ENCODE measurements at places on chromosomes 4 and X. TPM values are rescaled to one million over a fixed set of nuclear protein-coding genes. Genes with fewer than 3 reads are reported as not detected.

GRCh38 chrX:48196745-48197201 is at the start of gene SSX5:
SSX5 (minus strand) TSS chrX:48196795; CDS start chrX:48195358, 1,437 bp downstream.
- no peak for DNase-seq

- no peak for DNase-seq
Measured at GRCh38 chr4:16686195-16686594, 212.2 kb downstream of the LDB2 start.

DNA sequence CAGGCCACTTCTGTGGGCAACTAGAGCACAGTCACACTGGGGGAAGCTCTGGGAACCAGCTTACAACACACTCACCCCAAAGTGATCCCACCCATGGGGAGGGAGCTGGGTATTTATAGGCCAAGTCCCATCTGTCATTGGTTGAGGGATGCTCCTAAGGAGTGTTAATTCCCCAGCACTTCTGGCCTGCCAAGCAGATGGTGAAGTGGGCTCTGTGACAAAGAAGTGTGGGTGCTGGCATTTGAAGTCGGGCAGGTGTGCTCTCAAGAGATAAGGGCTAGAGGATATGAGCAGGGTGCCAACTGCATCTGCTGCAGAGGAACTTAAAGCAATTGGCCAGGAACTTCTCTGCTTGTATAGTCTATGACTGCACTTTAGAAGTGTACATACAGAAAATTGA is 30.9 kb downstream of the PTCHD1 start:
- no peak for DNase-seq

The UCP1 gene
- 0.17 TPM for polyA plus RNA-seq

DNA sequence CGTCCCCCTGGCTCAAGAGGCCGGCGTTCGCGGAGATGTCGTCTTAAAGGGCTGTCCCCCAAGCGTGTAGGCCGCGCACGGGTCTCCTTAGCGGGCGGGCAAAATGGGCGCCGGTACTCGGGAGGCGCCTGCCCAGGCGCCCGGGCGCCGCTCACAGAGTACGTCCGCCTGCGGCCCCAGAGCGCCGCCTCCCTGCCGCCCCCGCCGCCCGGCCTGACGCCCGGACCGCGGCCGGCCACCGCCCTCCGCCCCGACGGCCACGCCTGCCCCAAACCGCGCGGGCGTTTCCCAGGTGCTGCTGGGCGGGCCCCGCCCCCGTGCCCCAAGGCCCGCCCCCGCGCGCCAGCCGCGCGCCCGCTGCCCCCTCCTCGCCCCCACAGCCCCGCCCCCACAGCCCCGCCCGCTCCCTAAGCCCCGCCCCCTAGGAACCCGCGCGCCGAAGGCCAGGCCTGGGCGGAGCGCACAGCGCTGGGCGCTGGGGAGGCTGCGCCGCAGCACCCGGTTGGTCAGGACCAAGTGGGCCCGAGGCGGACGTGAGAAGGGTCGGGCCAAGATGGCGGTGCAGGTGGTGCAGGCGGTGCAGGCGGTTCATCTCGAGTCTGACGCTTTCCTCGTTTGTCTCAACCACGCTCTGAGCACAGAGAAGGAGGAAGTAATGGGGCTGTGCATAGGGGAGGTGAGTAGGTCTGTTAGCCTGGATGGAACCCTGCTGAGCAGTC is at the start of the genes BRCC3, CMC4 and MTCP1:
TSS of gene BRCC3 (plus strand) at position 534 of the 719 bp plus-strand sequence. CDS start at position 554, 20 bp downstream.
TSS of gene CMC4 (minus strand) at position 162 of the 719 bp plus-strand sequence. CDS start 7,113 bp downstream, outside the sequence.
TSS of gene MTCP1 (minus strand) at position 162 of the 719 bp plus-strand sequence. CDS start 5,126 bp downstream, outside the sequence.
- peak; percentile 49 for DNase-seq

The STOX2 gene
- 8.8 TPM for polyA plus RNA-seq

- DNase-seq: no peak
Measured at GRCh38 chrX:1390621-1391369, 1.1 kb downstream of the SLC25A6 start.

GRCh38 chr4:119589165-119589564 is 39.4 kb downstream of the PDE5A start:
- no peak for DNase-seq

The LETM1 gene
- polyA plus RNA-seq: 18.2 TPM

DNA sequence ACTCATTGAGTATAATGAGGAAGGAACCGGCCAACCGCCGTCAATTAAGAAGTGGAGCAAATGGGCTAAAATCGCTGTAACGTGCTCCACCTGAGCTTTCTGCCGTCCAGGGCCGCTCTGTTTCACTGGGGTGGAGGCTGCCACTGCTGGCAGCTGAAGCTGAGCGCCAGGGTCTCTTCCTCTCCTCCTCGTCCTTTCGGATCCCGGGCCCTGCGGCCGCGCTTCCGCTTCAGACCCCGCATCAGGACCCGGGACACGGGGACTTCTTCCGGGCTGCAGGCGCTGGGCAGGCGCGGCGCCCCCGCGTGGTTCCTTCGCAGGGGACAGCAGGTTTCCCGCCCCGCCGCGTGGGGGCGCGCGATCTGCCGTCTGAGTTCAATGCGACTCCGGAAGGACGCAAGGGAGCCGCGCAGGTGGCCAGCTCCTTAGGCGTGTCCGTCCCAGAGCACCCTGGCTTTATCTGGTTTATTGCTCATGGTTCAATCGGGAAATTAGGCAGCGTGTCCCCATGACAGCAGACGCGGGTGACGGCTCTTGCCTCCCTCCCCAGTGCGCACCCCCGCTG is 519.8 kb downstream of the TRIML1 start:
- DNase-seq: no peak

DNA sequence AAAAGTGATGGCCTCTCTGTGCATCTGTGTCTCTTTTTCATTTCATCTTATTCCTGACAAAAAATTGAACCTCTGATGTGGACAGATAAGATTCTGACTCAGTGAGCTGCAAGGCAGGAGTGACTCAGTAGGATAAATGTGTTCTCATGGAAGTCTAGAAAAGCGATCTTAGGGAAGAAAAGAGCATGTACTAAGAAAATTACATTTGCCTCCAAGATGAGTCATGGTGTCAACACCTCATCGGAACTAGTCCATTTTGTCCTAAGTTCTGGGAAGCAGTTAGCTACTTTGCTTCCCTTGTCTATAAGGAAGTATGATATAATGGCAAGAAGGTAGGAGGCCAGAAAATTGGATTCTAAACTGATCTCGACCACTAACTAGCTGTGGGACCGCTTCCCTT is 83.5 kb upstream of the AFF2 start:
- no peak for DNase-seq

The RAP1GDS1 gene
- polyA plus RNA-seq: 37.5 TPM

DNA sequence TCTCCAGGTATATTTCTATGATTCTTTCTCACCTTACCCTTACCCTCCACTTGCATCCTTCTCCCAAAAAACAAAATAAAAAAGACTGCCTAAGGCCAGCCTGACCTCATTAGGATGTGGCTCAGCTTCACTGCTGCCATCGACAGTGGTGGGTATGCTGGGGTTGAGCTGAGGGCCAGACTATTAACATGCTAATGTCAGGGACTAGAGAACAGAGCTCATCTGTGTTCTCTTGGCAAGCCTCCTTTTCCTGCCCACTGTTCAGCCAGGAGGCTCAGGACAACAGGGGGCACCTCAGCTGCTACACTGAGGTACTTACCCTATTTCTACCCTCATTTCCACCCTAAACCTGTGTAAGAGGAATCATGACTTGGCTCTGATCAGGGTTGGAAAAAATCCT is 59.3 kb downstream of the MSN start:
- no peak for DNase-seq

DNA sequence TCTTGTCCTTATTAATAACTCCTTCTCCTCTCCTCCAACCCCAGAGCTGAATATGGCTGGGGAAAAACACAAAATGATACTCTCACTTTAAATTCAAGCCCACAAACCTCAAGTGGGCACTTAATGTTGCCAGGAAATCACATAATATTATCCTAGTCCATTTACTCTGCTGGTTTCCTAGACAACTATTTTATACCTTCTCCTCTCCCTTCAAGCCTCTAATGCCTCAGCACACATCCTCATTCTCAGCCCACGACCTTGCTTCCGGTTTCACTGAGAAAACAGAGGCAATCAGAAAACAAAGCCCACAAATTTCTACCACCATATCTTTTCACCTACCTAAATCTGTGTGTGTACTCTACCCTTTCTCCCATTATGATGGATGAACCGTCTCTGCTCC is 12.1 kb upstream of the CLCN5 start:
- no peak for DNase-seq

The FGFRL1 gene
- polyA plus RNA-seq: 36.0 TPM

- DNase-seq: no peak
Measured at GRCh38 chr4:81038636-81039350, 8.3 kb downstream of the BMP3 start.

DNA sequence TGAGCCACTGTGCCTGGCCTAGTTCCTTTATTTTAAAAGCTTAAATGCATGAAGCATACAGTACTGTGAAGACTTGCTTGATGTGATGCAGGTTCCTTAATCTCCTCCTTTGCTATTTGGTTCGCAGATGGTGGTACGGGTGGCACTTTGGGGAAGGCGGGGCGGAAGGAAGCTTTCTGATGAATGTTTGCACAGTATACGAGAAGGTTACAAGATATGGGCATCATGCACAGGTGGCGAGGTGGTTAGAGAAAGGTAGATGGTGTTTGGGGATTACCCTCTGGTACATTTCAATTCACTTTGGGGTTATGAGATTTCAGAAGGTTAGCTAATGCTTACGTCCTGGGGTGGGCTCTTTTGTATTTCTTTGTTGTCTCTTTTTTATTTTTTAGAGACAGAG is 17.2 kb downstream of the RHOH start:
- DNase-seq: no peak

DNA sequence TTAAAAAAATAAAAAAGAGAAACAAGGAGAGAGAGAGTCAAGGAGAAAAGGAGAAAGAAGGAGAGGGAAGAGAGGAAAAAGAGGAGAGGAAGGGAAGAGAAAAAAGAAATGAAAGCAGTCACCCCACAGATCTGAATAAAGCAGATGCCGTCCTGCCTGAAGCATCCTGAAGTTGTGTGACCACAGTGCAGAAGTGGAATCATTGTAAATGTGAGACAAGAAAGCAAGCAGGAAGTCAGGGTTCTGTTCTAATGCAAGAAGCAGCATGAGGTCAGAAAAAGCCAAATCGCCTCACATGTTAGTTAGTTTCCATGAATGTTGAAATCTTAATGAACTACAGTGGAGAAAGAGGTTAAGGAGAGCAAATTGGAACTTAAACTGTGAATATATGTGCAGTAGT is 692.5 kb downstream of the CENPC start:
- no peak for DNase-seq

DNA sequence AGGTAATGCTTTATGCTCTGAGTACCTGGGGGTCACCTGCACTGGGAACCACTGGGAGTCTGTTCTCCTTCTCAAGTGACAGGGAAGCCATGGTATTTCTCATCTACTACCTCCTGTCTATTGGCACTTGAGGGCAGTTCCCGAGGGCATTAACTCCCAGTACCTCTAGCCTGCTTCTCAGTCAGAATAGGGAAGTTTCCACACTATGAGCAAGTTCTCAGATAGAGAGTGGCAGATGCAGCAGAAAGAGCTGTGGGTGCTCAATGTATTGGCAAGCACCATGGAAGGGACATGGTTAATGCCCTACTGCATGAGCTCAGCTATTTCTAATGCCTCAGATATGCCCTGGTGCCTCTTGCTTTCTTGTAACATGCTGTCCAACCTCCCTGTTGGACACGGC is 74.1 kb downstream of the ANOS1 start:
- DNase-seq: no peak

DNA sequence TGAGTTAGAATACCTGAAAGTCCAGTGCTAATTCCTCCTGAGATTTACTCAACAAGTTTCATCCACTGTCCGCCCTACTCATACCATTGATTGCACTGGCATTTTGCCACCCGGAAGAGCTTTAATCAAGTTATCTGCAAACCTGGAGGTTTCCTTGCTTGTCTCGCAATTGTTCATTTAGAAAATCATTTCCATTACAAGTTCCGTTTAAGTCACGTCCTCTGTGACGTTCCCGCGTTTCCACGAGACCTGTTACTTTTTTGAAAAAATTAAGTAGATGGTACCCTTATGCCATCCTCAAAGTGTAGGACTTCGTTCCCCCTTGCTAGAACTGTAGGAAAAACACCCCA is 761 bp upstream of the FRYL start:
- no peak for DNase-seq

The KLF8 gene
- polyA plus RNA-seq: 5.3 TPM

DNA sequence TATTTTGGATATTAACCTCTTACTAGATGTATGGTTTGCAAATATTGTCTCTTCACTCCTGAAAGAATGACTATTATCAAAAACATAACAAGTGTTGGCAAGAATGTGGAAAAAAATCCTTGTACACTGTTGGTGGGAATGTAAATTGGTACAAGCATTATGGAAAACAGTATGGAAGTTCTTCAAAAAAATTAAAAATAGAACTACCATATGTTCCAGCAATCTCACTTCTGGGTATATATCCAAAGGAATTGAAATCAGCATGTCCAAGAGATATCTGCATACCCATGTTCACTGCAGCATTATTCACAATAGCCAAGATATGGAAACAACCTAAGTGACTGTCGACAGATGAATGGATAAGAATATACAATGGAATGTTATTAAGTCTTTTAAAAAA is 61.6 kb upstream of the KIT start:
- DNase-seq: no peak

DNA sequence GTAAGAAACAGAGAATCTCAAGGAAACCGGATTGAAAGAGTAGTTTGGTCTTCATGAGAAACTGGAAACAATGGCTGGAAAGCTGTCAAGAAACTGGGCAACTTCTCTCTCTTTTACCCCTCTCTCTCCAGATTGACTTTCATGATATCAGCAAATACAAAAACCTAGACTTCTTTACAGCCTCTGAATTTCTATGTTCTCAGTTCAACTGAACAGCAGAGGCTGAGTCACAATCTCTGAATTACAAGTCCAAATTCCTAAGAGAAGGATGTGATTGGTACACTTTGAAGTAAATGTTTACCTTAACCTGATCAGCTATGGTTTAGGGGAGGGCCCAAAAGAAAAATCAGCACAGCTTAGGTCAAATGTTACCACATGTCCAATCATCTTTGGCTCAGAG is 974.9 kb downstream of the RPA4 start:
- no peak for DNase-seq

GRCh38 chrX:30881797-30882196 is 7.3 kb downstream of the TAB3 start:
- no peak for DNase-seq

GRCh38 chrX:69000877-69001276 is 164.4 kb downstream of the PJA1 start:
- DNase-seq: no peak

GRCh38 chr4:16826406-16826910 is 72.0 kb downstream of the LDB2 start:
- no peak for DNase-seq

The CYP2U1 gene
- 6.1 TPM for polyA plus RNA-seq

The SOWAHD gene
- 0.40 TPM for polyA plus RNA-seq

The RHOXF2 gene
- 0.13 TPM for polyA plus RNA-seq

The KCNIP4 gene
- 14.5 TPM for polyA plus RNA-seq

The RBPJ gene
- polyA plus RNA-seq: 70.1 TPM

The FGFBP1 gene
- not detected for polyA plus RNA-seq

DNA sequence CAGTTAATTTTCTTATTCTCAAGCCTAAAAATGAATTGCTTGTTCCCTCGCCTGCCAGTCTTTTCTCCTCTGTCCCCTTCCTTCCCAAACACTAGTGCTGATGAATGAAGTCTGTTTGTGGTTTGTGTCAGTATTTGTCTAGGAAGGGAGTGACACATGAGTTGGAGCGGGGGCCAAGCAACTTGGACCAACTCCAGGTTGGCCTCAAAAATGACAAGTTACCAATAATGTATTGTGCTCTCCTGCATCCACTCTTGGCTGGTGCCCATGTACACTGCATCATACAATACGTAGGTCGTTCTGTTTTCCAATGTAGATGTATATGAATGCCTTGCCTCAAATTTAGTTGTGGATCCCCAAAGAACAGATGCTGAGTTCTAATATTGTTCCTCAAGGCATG is 223.0 kb upstream of the GPC4 start:
- no peak for DNase-seq
